H4 (cell line): ENCODE measurements at places on chromosomes 7 and 10. TPM values are rescaled to one million over a fixed set of nuclear protein-coding genes. Genes with fewer than 3 reads are reported as not detected.
A peak's percentile ranks its signal among the peaks of the same experiment; 100 is the strongest.

PRSS37 gene
- not detected in 2 replicates for total RNA-seq

SLF2 gene
- total RNA-seq, result 13.9 and 14.0 TPM in 2 replicates

CLDN3 gene
- total RNA-seq, result not detected in 2 replicates

AS3MT gene
- not detected in 2 replicates for total RNA-seq

HTR7 gene
- total RNA-seq, result 23.6 and 27.7 TPM in 2 replicates

TBL2 gene
- 57.0 and 68.6 TPM in 2 replicates for total RNA-seq

DNA sequence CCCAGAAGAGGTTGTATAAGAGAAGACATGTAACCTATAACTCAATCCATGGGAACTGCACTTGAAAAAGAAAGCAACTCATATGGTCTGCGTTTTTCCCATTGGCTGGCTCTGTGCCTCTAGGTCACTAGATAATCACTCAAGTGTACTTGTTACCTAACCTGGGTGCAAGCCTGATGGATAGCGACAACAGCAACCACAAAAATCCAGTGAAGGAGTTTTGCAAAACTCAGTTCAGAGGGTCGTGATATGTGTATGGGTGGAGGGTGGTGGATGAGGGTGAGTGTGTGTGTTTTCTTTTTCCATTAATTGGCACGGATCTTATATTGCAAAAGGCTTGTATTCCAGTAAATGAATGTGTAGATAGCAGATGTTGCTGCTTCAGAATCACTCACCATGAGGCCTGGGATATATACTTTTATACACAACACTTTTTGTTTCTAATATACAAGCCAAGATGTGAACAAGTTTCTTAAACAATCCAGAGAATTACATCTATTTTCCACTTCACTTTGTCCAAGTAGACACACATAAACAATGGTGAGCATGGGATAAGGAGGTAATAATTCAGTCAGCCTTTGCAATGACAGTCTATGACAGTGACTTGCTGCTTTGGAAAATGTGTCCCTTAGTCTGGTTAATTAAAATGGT is 286.9 kb upstream of the DKK1 start:
- DNase-seq, result no peak

DNA sequence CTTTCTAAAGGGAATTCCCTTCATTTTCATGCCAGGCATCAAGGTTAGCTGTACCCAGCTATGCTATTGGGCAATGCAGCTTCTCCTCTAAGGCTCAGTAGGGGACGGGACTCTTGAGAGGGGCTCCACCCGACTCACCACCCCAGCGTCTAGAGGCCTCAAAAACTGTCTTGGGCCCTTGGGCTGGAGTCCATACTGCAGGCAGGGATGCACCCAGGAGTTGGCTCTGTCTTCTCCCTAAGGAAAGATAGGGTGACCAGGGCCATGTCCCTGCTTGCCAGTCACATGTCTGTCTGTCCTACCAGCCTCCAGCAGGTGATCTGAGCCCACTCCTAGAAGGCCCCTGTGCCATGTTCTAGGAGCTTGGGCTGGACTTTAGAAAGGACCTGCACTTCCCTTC is 1.2 kb downstream of the OPN4 start:
- no peak for DNase-seq

GRCh38 chr7:123539871-123540270 is 5.5 kb upstream of the IQUB start:
- no peak for DNase-seq

GRCh38 chr7:28806841-28807240 is 151.3 kb downstream of the TRIL start:
- DNase-seq, result no peak

DNA sequence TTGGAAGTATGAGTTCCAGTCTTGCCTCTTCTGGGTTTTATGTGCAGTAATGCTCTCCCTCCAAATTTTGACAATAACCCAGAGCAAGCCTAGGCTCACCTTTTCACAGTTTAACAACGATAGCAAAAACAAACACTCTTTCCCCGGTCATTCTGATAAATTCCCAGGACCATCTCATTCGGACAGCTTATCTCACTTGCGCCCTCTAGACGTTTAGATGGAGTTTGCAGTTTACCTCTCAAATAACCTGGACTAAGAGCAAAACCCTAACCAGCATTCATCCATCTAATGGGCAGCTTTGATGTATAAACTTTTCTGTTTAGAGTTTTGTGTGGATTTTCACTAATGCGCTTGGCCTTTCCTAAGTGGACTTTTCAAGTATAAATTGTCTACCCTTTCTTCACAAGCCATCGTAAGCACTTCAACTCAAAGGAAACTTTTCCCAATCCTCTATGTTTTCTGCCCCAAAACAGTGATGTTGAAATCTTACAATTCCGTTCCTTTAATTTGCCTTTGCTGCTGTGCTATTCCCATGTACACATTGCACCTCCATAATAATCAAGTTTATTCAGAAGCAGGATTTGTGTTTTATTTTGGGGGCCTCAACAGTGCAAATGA is 114.9 kb downstream of the HDAC9 start:
- DNase-seq, result peak; percentile 76

GRCh38 chr10:112918771-112919170 is 31.3 kb upstream of the TCF7L2 start:
- no peak for DNase-seq

GRCh38 chr7:117716707-117717299 is 156.4 kb downstream of the CTTNBP2 start:
- DNase-seq, result no peak

DNA sequence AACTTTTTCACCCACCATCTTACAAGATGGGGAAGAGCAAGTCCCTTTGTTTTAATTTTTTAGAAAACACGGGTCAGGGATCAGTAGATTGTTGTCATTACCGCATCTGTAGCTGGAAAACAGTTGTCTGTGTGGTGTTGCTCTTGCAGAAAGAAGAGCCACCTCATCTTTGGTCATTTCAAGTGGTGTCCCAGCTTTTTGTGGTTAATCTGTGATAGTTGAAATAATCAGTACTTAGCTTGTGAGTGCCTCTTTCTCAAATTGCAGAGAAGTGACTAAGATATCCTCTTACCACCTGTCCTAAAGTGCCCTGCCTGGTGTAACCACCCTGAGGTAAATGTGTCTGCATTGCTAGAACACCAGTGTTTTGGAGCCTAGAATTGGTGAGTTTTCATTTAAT is 5.5 kb downstream of the PRPF18 start:
- DNase-seq, result no peak

GRCh38 chr7:58087536-58088190 is 637.7 kb downstream of the ZNF716 start:
- no peak for DNase-seq

DNA sequence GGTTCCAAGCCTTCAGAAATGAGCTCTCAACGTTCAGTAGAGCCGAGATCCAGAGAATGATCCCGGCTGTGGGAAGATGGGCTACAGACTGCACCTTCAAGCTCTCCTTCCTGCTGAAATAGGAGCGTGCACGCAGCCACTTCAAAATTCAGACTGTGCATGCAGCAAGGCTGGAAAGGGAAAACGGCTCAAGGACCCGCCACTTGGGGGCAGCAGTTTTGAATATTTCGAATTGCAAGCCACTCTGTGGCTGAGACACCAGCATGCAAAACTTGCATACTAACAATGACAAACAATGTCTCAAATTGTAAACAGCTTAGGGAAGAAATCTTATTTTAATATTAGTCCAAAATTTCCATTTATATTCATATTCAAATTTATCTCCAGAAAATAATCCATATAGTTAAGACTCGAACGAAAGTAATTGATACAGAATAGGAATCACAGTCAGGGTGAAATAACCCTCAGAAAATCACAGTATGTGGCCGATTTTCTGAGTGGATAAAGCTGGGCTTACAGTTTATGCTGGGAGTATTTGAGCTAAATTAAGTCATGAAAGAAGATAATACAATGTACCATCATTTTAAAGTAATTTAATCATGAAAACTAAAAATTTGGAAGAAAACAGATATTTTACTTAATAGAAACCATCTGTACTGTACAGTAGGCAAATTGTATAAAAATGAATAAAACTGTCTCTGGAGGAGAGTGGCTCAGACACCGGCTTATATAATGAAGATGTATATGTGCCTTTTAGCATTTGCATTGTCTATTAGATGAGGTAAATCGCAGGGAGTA is 137.9 kb upstream of the MKI67 start:
- peak; percentile 29 for DNase-seq

DNA sequence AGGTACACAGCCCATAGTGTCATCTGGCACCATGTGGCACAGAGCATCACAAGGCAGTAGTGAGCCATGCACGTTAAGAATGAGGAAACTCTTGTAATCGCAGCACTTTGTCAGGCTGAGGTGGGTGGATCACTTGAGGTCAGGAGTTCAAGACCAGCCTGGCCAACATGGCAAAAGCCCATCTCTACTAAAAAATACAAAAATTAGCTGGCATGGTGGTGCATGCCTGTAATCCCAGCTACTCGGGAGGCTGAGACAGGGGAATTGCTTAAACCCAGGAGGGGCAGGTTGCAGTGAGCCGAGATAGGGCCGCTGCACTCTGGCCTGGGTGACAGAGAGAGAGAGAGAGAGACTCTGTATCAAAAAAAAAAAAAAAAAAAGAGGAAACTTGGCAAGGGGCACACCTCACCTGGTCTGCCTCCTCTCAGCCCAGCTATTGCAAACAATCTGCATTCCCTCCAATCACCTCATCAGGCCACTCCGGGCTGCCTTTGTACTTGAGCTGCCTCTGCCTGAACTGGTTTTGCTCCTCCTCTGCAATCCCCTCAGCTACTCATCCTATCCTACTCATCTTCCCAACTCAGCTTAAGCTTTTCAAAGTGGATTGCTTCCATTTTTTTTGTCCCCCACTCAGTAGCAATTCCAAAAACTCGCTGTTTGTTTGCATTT is 46.0 kb upstream of the OPTN start:
- DNase-seq, result no peak

DNA sequence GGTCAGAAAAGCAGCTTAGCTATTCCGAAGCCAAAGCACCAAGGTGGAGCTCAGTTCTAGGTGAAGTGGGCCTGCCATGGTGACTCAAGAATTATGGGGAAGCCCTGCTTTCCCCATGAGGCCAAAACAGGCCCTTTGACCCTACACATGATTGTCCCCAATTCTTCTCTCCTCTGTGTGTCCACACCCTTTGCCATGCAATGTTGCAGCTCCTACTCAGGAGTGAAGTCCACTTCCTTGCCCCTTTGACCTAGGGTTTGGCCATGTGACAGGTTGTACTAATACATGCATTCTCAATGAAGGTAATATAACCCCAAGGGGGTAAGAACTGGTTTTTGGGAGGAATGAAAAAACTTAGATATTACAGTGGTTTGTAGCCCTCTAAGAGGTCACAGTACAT is 67.6 kb upstream of the MKRN1 start:
- no peak for DNase-seq

DNA sequence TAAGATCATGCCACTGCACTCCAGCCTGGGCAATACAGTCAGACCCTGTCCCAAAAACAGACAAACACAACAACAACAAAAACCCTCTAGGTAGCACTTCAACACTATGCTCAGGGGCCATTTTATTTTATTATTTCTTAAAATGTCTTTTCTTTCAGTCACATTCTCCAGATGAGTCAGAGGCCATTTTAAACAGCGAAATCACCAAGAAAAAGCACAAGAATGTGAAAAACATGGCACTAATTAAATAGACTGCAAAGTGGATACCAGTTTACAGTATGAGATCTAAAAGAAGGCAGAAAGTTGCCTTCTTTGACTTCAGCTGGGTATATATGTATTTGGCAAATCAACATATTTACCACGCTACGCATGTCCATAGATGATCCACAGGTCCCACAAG is 6.1 kb upstream of the FGL2 start:
- DNase-seq, result no peak
